ENCODE measurements at places on chromosomes 12 and 14. TPM values are rescaled to one million over a fixed set of nuclear protein-coding genes. Genes with fewer than 3 reads are reported as not detected.
A peak's percentile ranks its signal among the peaks of the same experiment; 100 is the strongest.

DNA sequence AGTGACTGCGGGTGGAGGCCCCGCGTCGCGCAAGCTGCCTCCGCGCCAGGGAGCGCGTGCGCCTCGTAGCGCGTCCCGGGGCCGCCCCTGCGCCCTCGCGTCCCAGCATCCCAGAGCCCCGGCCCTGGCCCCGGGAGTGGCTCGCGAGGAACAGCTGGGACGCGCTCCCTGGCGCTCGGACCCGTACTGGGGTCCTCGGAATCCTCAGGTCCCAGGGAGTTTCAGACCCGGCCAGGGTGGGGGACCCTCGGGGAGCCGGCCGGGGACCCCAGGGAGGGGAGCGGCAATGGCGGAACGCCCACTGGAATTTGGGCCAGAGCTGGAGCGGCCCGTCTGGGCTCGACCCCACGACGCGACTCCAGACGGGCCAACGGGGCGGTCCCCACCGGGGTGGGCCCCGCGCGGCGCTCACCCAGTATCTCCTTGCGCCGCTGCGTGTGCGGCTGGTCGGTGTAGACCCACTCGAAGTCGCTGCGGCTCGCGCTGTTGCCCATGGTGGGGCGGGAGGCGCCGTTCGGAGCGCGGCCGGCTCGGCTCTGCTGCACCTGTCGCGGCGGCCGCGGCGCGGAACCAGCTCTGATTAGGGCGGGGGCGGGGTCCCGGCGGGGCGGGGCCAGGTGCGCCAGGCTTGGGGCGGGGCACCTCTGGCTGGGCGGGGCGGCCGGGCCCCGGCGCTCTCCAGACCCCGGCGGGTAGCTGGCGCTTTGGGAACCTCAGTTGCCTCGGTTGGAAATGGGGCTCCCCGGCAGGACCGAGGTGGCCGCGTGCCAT lies at the start of gene DEGS2:
Gene DEGS2, minus strand, starts transcription at position 552 of the 771 bp plus-strand sequence. Its CDS starts 58 bp downstream, at position 494.
- no peak for DNase-seq

- no peak for DNase-seq
These were observed 905 bp downstream of the CISTR start for GRCh38 chr12:53750812-53751335.

DNA sequence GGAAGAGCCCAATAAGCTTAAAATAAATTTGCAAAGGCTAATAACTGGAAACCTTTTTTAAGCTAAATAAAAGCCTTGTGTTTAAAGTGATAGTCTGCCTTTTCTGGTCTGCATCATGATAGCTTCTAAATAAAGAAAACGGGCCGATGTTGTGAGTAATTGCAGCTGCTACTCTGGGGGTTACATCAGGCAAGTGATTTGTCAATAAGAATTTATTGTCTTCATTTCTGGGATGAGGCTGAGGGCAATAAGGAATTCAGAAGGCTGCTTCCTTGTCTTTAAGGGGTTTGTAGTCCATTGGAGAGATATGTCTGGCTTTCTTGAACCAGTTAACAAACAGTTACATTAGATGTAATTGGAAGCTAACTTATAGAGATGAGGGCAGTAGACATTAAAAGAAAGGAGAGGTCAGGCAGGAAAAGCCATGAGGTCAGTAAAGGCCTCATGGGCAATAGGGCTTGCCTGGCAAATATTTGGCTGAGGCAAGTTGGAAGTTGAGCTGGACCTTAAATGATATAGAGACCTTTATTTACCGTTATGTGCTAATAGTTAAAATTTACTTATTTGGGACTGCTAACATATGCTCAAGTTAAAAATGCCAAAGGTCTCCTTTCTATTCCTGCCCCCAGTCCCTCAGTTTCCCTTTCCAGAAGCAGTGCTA lies 85.0 kb downstream of the CRADD start:
- no peak for DNase-seq

- no peak for DNase-seq
These were observed 178.8 kb upstream of the MYL2 start for GRCh38 chr12:111099186-111099585.

DNA sequence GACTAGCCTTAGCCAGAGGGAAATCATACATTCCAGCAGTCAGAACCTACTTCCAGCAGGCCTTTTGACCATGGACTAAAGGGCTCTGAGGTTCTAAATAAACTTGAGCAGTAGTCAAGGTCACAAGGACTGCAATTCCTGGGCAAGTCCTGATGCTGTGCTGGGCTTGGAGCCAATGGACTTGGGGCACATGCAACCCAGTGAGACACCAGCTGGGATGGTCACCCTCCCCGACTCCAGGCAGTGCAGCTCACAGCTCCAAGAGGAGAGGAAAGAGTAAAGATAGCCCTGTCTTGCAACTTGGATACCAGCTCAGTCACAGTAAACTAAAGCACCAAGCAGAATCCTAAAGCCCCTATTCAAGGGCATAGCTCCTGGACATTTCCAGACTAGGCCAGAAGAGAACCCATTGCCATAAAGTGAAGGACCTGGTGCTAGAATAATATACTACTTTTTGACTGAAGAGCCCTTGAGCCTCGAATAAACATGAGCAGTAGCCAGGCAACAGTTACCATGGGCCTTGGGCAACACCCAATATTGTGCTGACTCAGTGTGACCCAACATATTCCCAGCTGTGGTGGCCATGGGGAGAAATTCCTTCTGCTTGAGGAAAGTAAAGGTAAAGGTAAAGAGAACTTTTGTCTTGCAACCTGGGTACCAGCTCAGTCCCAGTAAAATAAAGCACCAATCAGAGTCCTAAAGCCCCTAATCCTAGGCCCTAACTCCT lies 226.2 kb upstream of the CLEC14A start:
- DNase-seq, result peak; percentile 76

Gene CLEC14A
- total RNA-seq, result 0.31 TPM

Gene PLCZ1
- total RNA-seq, result not detected

Gene SYCP3
- total RNA-seq, result not detected

- no peak for DNase-seq
These were observed 220.2 kb upstream of the CPNE8 start for GRCh38 chr12:39125566-39125965.

Gene SUSD6
- total RNA-seq, result 24.1 TPM

Gene RBP5
- 1.3 TPM for total RNA-seq

- DNase-seq, result no peak
These were observed 6.4 kb downstream of the PGAM5 start for GRCh38 chr12:132717011-132717410.

DNA sequence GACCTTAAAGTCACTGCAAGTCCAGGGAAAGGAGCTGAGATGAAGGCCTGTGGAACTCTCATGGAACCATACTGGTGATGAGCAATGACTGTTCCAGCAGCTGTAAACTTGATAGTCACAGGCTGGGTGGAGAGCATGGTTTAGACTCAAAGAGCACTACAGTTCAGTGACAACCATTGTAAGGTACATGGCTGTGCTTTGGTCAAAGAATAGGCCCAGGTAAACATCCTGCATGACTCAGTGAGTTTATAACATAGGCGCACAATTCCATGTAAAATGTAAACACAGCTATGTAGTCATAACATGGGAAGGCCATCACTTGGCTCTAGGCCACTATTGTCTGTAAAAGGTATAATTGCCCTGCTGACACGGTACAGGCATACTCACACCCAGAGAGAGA lies 119.3 kb upstream of the FSCB start:
- no peak for DNase-seq

GRCh38 chr12:108313241-108313605 lies 25.9 kb downstream of the CMKLR1 start:
- no peak for DNase-seq

GRCh38 chr12:108358580-108358965 lies 19.5 kb upstream of the CMKLR1 start:
- no peak for DNase-seq

Gene PLA2G1B
- not detected for total RNA-seq

Gene ACACB
- total RNA-seq, result 13.8 TPM

DNA sequence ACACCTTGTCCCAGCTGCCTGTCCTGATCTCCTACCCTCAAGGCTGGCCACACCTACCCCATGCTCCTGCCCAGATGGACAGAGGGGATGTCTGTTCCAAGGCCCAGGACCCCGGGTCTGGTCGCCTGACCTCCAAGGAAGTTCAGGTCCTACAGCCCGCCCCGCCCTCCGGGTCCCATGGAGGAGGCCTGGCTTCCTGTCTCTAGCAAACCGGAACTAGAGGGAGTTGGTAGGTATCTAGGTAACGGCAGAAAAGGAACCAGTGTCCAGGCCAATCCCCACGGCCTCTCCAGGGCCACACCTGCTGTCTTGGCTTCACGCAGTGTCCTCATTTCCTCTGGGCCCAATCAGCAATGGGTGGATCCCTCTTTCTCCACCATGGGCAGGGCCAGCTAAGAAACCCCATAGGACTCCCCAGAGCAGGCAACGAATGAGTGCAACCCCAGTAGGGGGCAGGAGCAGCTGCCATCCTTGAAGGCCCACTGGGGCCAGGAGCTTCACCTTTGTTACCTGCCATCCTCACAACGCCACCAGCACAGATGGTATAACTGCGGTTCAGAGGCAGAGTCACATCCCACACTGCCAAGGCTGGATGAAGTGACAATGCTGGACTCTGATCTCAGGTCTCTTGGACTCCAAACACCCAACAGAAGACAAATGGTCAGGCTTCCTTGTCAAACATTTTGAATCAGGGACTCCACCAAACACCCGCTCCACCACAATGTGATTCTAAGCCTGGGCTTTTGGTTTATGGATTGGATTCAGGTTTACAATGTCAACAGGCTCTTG lies 25.1 kb upstream of the RPLP0 start:
- no peak for DNase-seq

GRCh38 chr12:119019166-119019565 lies 37.8 kb downstream of the SRRM4 start:
- no peak for DNase-seq

Gene IL31
- not detected for total RNA-seq

DNA sequence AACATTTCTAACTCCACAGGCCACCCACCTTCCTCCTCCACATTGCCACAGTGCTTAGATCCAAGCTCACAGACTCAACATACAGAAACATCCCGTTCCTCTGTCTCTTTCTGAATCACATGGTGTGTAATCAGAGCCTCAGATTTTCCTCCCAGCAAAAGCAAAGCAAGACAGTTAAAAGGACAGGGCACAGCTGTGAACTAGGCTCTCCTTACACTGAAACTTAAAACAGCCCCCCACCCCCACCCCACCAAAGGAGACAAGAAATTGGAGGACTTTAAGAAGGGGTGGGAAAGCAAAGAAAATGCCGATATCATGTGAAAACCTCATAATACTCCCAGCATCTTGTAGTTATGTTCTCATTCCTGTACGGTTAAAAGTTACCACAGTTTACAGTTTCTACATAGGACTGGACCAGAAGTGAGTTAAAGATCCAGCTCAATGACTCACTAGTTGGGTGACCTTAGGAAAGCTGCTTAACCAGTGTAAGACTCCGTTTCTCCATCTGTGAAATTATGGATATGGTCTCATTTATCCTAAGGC lies 4.8 kb downstream of the YBX3 start:
- no peak for DNase-seq

DNA sequence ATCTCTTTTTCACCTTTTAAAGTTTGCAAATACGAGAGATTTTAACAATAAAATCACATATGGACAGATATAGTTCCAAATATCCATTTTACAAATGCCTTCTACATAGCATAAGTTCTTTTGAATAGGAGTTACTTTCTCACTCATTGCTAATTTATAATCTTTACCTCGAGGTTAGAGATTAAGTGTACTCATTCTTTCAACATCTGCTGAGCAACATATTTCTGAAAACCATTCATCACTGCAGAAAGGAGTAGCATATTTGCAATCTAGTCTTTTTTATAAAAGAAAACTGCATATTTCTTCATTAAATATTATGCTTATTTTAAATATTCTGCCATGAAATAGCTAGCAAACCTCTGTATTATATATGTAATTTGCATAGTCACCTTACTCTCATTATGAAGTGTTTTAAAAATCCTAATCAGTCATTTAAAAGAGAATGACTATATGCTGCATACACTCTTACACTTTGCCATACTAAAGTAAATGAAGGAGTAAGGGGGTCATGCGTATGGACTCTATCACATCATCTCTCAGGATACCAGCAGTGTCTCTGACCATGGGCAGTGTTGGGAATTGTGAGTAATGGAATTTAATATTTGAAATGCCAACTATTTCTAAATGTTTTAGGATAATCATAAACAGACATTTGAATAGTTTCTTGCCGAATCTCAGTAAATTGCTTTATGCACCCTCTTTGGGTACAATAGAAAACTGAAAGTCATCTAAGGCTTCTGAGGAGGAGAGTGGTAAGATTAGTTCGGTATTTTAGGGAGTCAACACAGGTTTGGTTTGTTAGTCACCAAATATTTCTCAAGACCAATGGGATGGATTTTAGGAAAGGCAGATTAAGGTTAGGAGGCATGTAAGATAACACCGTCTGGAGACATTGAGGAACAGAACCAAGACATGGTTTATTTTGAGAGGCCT lies 524.8 kb upstream of the ATP2B1 start:
- no peak for DNase-seq

DNA sequence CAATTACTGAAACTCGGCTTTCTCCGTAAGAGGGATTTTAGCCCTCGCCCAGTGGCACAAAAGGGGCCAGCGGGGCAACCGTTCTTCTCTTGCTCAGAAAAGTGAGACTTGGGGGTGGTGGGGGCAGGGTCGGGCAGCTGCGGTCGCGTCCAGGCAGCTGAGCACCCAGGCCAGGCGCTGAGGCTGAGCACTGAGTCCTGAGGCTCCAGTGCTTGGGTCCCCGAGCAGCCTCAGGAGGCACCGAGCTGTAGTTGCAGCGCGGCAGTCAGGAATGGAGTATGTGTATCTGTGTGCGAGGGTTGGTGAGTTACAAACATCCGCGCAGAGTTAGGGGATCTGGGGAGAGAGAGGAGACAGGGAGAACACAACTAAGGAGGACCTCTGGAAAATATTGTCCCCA lies 4.1 kb upstream of the HOXC6 start:
- DNase-seq, result no peak

- DNase-seq, result no peak
These were observed 111.9 kb downstream of the LGR5 start for GRCh38 chr12:71551529-71551928.

GRCh38 chr14:96581026-96581425 lies 78.8 kb downstream of the PAPOLA start:
- DNase-seq, result no peak

- no peak for DNase-seq
These were observed 65.0 kb downstream of the SERPINA3 start for GRCh38 chr14:94677213-94677612.

Gene BMP4
- 62.4 TPM for total RNA-seq

DNA sequence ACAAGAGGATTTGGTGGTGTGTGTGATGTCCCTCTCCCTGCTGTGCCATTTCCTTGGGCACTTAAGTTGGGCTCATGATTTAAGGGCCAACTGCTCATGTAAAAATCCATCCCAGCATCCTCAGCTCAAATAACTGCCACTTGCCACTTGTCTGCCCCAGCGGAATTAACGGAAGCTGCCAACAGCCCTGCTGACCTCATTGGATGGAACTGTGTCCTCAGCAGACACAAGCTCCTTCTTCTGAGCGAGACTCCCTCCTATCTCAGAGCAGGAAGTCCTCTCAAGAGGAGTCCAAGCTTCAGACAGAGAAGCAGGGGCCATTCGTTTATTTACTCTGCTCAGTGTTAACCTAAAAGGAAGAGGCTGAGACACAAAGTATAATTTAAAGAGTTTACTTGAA lies 29.6 kb upstream of the PRMT8 start:
- no peak for DNase-seq

Gene IAPP
- total RNA-seq, result not detected

DNA sequence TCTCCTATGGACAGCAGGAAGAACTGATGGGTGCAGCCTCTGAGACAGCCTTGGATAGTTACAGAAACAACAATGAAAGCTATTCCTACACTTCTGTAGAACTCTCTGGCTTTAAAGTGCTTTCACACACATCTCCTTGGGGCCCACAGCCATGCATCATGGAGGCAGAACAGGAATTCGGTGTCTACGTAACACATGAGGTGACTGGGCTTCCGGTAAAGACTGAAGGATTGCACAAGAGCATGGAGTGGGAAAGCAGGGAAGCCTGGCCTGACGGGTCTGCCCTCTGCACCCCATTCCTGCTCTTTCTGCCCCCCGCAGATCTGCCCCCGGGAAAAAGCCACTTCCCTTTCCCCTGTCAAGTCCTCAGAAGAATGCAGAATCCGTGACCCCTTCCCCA lies 82.6 kb downstream of the VWF start:
- no peak for DNase-seq

All from PC-9 (cell line).